ENCODE measurements at places on chromosomes 2 and 18. TPM values are rescaled to one million over a fixed set of nuclear protein-coding genes. Genes with fewer than 3 reads are reported as not detected.

DNA sequence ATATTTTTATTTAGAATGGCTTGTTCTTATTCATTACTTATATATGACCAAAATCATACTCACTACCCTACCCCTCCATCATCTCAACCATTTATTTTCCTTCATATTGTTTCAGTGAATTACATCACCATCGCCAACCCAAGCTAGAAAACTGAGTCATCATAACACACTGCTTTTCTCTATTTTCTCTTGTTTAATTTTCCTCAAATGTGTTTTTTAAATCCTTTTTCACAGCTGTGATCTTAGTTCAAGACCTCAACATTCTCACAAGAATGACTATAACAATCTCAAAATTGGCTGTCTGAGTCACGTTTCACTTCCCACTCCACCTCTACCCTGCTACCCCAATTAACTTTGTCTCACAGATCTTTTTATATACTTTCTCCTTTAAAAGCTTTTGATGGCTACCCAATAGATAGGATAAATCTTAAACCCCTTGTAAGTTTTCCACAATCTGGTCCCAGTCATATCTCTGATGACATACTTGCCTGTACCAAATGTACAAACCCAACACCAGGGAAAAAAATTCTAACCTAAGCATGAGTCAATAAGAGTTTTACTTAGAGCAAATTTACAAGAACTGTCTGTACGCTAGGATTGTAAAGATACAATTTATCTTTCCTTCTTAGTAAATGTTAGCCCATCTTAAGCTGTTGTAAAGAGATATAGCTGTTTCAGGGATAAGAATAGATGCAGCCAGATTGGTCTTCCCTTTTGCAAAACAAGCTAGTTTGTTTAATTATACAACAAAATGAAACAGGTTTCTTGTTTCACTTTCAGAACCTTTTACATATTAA lies 635.1 kb upstream of the SLC39A10 start:
- DNase-seq: no peak

- no peak for DNase-seq
Measured at GRCh38 chr2:3899536-3900155, 196.3 kb downstream of the DCDC2C start.

DNA sequence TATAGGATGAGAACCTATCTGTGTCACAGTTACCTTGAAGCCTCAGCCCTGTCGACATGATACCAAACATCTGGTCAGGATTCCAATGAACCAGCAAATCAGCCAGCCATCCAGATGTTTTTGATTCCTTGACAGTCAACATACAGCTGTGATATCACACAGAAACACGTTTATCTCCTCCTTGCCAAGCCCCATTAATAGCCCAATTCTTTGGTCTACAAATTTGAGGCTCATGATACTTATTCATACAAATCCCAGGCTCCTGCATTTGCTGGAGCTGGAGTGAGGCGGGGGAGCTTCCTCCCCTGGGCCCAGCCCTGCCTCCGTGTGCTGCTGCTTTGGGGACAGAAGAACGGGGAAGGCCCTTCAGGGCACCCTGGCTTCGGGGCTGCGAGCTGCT lies 611.6 kb upstream of the SALL3 start:
- DNase-seq: no peak

- DNase-seq: no peak
Measured at GRCh38 chr2:126663184-126663963, 7.4 kb downstream of the GYPC start.

- no peak for DNase-seq
Measured at GRCh38 chr2:151808258-151809072, 19.8 kb downstream of the ARL5A start.

Gene VWC2L
- not detected for total RNA-seq
